ENCODE measurements at places on chromosomes 5 and 9. TPM values are rescaled to one million over a fixed set of nuclear protein-coding genes. Genes with fewer than 3 reads are reported as not detected.

C5orf58 gene
- not detected for total RNA-seq

ESM1 gene
- not detected for total RNA-seq

PRUNE2 gene
- total RNA-seq = 0.40 TPM

MEGF10 gene
- not detected for total RNA-seq

ZNF883 gene
- not detected for total RNA-seq

Measured in T-helper 17 cell (primary cell).